ENCODE measurements at places on chromosomes 7 and 10.

DNA sequence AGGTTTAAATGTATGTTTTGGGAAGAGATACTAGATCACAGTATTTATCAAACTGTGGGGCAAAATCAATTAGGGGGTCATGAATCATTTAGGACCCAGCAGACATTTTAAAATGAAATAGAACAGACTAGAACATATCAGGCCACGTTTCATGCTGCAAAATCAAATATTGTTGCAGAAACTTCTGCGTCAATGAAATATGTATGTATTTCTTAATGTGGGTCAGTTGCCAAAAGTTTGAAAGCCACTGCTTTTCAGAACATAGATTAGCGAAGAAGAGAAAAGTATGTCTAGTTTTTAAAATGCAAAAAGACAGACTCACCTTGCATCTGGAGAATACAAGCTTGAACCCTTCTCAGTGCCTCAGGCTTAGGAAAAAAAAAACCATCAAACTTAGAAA lies 102.7 kb upstream of the BMPER start:
- no peak for DNase-seq

DNA sequence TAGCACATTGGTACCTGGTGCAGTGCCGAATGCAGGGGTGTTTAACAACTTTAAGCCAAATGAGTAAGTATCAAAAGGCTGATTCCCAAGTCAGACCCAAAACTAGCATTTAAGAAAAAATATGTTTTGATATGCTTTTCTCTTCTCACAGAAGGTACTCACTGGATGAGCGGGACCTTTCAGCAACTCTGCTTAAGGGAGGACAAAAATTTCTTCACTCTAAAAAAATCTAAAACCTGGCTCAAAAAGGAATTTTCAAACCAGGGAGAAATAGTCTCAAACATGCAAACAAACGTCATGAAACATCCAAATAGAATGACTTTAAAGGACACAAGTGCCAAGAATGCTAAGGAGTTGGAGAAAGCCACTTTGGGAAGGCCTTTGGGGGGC lies 962.1 kb downstream of the KCNMA1 start:
- DNase-seq, result no peak

DNA sequence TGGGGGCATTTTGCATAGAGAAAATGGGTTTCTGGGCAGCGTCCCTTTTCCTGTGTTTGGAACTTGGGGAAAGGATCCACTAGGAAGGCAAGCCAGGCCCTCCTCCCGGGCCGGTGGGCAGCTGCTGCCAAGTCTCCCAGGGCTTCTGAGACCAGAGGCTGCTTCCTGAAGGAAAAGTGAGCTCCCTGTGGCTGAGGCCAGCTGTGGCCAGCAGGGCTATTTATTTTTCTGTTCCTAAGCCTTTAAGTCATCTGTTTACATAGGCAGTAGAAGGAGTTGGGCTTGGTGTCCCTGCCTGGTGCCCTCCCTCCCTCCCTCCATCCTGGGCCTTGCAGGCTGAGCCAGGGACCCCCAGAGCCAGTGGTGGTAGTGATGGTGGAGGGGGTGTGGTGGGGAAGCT lies 70.5 kb upstream of the COL13A1 start:
- no peak for DNase-seq

GRCh38 chr10:93412801-93413200 lies 69.3 kb downstream of the MYOF start:
- DNase-seq, result no peak

GRCh38 chr7:140159497-140159896 lies 17.3 kb downstream of the KDM7A start:
- no peak for DNase-seq

DNA sequence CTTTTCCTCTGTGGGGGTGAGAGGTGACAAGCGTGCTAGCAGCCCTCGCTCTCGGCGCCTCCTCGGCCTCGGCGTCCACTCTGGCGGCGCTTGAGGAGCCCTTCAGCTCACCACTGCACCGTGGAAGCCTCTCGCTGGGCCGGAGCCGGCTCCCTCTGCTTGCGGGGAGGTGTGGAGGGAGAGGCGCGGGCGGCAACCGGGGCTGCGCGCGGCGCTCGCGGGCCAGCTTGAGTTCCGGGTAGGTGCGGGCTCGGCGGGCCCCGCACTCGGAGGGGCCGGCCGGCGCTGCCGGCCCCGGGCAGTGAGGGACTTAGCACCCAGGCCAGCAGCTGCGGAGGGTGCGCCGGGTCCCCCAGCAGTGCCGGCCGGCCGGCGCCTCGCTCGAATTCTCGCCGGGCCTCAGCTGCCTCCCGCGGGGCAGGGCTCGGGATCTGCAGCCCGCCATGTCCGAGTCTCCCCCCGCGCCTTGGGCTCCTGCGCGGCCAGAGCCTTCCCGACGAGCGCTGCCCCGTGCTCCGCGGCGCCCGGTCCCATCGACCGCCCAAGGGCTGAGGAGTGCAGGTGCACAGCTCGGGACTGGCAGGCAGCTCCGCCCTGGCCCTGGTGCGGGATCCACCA lies 352.8 kb upstream of the PODXL start:
- no peak for DNase-seq

GRCh38 chr10:97416565-97416964 lies 9.4 kb upstream of the PGAM1 start:
- no peak for DNase-seq

GRCh38 chr7:41224063-41224763 lies 478.7 kb downstream of the INHBA start:
- no peak for DNase-seq

GRCh38 chr7:38704041-38704547 lies 72.9 kb upstream of the AMPH start:
- no peak for DNase-seq

DNA sequence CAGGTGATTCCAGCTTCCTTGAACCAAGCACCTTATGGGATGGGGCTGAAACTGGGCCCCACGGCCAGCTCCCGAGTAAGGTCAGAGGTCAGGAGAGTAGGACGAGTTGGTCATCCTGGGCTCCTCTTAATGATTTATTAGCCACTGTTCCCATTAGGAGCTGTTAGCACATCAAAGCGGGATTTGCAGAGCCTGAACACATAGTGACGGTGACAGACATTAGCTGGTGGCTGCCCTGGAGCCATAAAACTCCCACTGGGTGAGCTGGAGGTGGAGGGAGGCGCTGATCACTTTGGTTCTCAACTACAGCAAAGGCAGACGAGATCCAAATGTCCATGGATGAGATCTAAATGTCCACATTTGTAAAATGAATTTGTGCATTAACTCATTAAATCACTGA lies 48.1 kb downstream of the COL13A1 start:
- DNase-seq, result no peak

DNA sequence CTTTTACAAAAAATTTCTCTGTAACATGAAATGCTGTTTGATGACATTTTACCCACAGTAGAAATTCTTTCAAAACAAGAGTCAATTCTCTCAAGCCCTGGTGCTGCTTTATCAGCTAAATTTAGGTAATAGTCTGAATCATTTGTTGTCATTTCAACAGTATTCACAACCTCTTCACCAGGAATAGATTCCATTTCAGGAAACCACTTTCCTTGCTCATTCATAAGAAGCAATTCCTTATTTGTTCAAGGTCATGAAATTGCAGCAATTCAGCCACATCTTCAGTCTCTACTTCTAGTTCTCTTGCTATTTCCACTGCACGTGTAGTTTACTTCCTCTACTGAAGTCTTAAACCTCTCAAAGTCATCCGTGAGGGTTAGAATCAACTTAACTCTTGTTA lies 14.1 kb downstream of the STAG3 start:
- no peak for DNase-seq

GRCh38 chr7:140641524-140642195 lies 1.0 kb upstream of the DENND2A start:
- DNase-seq, result no peak

DNA sequence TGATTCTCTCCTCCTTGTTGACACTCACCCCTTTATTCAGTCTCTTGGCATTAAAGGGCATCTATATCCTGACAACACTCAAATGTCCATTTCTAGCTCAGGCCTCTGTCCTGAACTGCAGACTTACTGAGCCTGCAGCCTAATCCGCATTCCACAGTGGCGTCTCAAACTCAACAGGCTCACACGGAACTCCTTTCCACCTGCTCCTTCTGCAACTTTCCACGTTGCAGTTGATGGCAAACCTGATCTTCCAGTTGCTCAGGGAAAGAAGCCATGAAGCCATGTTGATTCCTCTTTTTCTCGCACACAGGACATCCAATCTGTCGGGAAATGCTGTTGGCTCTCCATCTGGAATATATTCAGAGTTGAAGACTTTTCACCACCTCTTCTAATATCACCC lies 522.4 kb downstream of the CCSER2 start:
- DNase-seq, result no peak

DNA sequence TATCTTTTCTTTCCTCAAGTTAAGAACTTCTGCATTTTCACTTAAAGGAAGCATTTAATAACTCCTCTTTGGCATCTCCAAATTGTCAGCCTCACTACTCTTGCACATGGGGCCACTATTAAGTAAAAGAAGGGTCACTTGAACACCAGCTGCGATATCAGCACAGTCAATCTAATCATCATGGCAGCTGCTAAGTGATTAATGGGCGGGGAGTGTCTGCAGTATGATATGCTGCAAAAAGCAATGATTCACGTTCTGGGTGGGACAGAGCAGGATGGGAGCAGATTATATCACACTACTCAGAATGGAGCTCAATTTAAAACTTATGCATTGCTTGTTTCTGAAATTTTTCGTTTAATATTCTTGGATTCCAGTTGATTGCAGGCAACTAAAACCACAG lies 447.4 kb upstream of the PFKP start:
- no peak for DNase-seq
